ENCODE measurements at places on chromosomes 7 and 10. TPM values are rescaled to one million over a fixed set of nuclear protein-coding genes. Genes with fewer than 3 reads are reported as not detected.

Gene OR9A2
- not detected for total RNA-seq

Gene SLC18A2
- 6.7 TPM for total RNA-seq

Gene FXYD4
- not detected for total RNA-seq

Gene GNG11
- total RNA-seq, result 1.3 TPM

Gene NEUROD6
- total RNA-seq, result not detected
